Activated CD4-positive, alpha-beta T cell treated with anti-CD3 and anti-CD28 coated beads, Interleukin-2, amount 50 U/mL, for 24 hours (primary cell): ENCODE measurements at places on chromosomes 1 and 21.

GRCh38 chr1:23597635-23598388 lies 38.5 kb upstream of the ID3 start:
- no peak for DNase-seq

DNA sequence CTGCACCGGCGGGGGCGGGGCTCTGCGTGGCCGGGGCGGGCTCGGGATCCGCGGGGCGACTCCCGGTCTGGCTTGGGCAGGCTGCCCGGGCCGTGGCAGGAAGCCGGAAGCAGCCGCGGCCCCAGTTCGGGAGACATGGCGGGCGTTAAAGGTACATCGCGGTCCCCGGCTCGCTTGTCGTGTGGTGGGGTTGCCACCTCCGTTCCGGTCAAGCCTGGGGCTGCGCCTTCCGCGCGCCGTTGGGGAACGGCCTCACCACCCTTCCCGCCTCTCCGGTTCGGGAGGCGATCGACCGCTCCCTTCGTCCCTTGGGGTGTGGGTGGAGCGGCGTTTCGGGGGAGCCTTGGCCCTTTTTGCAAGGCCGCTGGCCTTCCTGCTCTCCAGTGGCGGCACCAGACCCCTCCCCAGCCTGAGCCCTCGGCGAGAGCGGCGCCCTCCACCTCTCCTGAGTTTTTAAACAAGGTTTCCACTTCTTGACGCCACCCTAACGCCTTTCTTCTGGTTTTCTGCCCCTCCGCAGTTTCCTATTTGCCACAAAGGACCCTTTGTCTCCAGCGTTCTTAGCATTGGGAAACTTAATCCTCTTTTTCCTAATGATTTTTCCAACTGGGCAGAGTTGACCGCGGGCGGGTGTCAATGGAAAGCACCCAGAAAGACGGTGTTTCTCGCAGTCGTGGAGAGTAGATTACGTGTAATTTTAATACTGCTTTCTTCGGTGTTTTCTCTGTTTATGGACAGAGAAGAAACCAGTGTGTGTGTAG lies at the start of the genes LEPR and LEPROT:
TSS of gene LEPR (plus strand) at position 79 of the 761 bp plus-strand sequence. CDS start 144,898 bp downstream, outside the sequence.
TSS of gene LEPROT (plus strand) at position 79 of the 761 bp plus-strand sequence. CDS start at position 136, 57 bp downstream.
- no peak for DNase-seq

DNA sequence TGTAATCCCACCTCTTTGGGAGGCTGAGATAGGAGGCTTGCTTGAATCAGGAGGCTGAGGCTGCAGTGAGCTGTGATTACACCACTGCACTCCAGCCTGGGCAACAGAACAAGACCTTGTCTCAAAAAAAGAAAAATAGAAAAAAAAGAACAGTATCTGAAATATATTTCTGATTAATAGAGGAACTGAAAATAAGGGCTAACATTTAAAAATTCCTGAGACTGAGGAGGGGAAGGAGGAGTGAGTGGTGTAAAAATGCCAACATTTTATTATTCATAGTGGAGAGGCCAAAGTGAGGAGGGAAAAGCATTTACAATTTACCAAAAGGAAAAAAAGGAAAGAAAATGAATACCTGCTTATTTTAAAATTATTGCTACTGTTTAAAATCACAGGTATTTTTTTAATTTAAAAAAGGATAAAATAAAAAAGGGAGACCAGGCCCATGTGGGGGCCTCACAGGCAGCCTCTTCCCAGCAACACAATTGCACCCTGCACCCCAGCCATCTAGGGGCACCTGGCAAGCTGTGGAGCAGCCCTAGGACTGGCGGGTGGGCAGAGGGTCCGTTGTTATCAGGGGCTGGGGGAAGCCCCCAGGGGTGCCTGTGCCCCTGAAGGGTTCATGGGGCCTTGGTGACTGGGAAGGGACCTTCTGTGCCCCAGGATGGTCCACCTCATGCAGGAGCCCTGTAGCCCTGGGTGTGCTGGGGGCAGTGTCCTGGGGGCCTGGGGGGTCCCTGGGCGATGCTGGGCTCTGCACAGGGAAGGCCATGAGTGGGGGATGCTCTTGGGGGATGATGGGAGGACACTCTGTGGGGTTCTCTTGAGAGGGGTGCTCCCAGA lies 34.8 kb upstream of the ADARB1 start:
- no peak for DNase-seq

GRCh38 chr1:187622545-187622944 lies 793.8 kb downstream of the PLA2G4A start:
- no peak for DNase-seq

- no peak for DNase-seq
These were observed 746 bp downstream of the MIS18A start for GRCh38 chr21:32278103-32278502.

DNA sequence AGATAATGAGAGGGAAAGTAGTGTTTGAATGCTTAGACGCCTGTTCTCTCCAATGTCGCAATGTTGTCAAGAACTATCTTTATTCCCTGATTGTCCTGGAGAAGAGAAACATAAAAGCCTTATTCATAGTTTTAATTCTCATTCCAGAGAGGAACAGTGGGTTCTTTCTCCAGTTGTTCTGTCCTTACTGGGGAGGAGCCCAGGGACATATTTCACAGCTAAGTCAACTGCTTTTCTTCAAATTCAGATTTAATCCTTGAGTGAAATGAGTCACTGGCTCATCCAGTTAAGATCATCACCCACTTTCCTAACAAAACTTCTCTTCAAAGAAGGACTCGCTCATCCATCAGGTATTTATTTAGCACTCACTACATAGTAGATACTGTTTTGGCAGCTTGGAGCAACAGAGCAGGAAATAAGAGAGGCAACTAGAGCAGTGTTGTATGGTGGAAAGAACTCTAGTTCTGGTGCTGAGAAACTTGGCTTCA lies 365.7 kb upstream of the USP24 start:
- DNase-seq, result no peak

DNA sequence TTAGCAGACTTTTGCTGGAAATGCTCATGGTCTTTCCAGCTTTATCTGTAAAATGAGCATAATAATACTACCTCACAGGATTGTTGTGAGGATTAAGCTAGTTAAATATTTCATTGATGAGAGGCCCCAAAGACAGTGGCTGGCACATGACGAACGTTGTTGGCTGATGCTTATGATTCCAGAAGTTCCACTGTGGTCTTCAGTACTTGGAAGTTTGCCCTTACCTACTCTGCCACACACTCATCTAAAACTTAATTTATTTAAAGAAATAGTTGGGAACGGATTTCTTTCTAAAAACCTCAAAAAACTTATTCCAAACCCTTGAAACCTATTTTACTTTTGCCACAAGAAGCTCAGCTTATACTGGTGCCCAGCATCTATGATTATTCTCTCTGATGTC lies 170.7 kb downstream of the DHRS3 start:
- DNase-seq, result no peak

GRCh38 chr1:70205071-70205433 lies 327 bp downstream of the LRRC40 start:
- DNase-seq, result no peak

DNA sequence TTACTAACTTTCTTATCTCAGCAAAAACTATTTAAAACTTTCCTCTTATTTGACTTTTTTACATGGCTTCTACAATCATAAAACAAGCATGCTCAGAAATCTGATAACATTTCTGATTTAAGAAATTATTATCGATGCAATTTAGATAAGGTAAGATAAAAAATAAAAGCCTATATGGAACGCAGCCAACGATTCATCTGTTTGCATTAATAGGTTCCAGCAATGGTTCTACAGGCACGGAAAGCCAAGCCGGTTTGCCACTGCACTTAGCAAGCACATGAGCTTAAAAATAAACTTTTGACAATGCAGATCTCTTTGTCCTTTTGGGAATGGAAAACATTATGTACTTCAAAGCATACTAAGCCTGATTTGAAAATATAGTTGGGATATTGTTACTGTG lies 77.5 kb upstream of the KCNK2 start:
- DNase-seq, result no peak

GRCh38 chr1:34199927-34200326 lies 23.2 kb downstream of the C1orf94 start:
- DNase-seq, result no peak

DNA sequence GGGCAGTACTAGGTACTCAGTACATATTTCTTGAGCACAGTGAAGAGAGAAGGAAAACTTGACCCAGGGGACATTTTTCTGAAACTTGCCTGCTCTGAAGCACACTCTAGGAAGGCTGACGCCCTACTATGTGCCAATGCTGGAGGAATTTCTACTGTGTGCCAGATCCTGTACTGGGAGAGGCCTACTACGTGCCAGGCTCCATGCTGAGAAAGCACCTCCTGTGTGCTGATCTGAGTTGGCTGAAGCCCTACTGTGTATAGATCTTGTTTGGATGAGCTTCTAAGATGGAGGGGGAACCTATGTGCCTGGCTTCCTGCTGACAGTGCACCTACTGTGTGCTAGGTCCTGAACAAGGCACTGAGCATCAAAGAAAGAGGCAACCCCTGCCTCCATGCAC lies 86.2 kb downstream of the GRIK3 start:
- no peak for DNase-seq

DNA sequence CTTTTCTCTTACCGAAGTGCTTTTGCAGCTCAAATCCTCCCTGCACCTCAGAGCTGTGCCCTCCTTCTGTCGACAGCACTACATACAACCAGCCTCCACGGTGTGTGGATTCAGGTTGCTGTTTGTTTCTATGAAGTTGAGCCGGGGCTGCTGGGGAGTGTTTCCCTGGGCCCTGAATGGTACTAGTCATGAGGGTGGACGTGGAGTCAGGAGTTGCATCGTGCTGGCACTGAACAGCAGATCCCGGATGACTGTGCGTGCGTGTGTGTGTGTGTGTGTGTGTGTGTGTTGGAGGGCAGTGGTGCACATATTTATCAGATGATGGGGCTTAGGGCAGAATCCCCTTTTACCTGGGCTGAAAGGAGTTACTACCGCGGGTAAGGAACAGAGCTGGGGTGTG lies 47.0 kb downstream of the ACTL8 start:
- no peak for DNase-seq

DNA sequence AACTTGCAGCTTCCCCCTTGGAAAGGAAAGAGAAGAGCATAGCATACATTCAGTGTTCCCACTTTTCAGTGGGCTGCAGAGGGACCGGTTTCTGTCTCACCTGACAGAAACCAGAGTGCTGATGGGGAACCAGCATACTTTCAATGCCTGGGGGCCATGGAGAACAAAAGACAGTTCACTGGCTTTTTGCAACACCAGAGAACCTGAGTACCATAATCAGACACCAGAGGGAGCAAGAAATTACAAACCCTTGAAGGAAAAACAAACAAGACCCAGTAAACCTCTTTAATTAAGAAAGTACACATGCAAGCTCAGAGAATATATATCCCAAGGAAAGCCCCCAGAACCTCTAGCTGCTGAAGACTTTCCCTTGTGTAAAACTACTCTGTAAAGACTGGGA lies 51.1 kb downstream of the CSMD2 start:
- DNase-seq, result no peak

DNA sequence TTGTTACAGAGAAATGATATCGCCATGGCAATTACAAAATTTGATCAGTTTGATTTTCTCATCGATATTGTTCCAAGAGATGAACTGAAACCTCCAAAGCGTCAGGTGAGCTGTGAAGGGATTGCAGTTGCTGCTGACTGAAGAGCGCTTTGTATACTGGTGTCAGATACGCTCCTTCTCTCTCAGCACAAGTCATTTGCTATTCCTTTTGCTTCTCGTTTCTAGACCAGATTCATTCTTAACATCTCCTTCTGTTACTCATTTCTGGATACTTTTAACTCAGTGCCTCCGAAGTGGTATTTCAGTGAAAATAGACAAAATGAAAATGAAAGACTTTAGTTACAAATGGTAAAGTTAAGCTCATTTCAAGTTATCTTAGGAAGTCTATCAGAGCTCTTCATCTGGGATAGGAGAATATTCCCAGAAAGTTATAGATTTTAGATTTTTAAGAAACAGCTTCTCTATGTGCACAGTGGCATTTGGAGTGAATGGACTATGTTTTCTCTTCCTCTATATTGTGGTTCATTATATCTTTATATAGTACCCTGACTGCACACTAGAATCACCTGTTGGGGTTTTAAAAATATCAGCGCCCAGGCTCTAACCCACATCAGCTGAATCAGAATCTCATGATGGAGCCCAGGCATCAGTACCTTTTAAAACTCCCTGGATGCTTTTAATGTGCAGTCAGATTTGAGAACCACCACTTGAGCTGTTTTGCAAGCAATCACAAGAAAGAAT lies 30.3 kb upstream of the KCNQ4 start:
- DNase-seq, result no peak

DNA sequence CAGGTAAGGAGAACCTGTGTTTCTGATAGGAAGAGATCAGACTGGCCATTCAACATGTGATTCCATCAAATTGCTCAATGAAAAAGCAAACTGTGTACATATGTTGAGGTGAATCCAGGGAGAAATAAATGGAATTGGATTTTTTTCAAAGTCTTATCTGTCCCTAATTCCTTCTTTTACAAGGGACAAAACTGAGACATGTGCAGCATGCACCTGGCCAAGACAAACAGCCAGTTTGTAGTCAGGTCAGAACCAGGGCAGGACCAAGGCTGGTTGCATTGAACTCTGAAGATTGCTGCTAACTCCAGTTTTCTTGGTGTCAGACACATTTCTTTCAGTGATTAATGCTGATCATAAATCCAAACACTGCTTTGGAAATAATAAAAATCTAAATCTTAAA lies 69.6 kb upstream of the CCDC190 start:
- DNase-seq, result no peak

DNA sequence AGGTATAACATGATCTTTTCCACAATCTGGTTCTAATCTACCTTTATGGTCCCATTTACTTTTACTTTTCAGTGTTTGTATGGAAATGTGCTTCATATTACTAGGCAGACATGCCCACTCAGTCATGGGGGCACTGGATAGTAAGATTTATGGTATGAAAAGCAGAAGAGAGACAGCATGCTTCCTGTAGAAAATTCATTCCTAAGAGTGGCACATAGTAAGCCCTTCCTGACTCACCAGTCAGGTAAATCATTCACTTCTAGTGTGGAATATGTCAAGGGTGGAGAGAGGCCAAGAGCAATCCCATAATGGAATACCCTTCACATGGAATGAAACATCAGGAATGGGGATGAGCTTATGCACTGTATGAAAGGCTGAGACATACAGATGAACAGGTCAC lies 49.5 kb upstream of the BCL10 start:
- DNase-seq, result no peak

DNA sequence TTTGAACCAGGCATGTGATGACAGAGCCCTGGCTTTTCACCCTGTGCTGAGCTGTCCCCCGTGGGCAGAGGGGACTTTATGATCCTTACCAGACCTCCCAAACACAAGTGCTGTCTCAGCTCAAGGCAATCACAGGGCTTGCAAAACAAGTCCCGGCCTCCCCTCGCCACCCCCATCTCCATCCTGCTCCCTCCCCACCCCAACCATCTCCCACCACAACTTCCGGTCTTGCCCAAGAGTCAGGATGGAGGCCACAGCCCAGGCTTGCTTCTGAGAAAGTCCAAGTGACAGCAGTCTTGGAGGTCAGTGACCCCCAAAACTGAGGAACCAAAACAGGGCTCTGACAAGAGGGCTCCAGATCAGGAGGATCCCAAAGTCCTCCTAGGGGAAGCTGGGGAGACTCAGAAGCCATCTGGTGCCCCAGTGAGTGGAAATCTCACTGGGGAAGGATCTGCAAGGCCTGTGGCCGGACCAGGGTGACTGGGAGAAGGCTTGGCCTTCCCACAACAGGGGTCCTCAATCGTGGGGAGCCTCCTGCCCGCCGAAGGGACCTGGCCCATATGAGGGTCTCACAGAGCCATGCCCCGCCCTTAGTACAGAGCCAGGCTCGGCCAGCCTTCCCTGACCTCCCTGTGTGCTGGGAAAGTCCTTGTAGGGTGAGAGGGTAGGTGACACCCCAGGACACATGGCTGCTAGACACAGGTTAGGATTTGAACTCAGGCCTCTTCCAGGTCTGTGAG lies 4.5 kb upstream of the SDC3 start:
- no peak for DNase-seq

GRCh38 chr1:225950905-225951497 lies 10.0 kb upstream of the LEFTY2 start:
- no peak for DNase-seq
